ENCODE measurements at places on chromosomes 12 and 14. TPM values are rescaled to one million over a fixed set of nuclear protein-coding genes. Genes with fewer than 3 reads are reported as not detected.

GRCh38 chr12:93568091-93568490, 4.4 kb upstream of the SOCS2 start:
- no peak for DNase-seq

Gene KIF21A
- 7.7 TPM for total RNA-seq

DNA sequence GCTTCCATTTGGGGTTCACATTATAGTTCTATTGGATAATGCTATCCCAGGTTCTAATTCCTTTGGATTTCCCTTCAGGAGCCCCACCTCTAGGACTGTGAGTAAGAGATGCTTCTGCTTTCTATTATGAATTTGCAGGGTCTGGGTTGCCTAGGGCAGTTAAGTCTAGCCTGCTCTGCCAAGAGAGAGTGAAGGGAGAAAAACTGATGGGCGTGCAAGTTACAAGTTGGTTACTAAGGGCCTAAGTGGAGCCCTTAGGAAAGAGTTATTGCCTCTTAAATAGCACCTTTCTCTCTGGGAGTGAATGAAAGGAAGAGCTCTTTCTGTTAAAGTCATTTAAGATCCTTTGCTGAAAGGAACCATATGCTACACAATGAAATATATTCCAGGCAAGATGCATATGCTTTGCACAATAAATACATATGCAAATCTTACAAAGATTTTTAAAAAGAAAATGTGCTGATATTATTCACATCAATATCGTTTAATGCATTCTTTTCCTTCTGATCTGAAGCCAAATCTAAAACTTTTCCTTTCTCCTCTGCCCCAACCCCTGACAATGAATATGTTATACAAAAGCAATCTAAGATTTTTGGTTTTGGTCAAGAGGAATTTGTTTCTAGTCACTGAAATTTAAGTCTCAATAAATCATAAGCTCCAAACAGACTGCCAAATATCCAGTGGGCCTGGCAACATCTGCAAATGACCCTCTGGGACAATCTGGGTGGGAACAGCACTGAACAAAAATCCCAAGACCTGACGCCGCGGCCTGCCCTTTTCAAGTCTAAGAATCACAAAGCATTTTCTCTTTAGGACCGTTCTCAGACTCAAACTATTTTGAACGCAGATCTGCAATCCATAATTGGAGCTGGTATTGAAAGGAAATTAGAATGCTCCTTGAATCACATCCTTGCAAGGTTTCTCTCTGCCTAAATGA, 586.7 kb downstream of the ETNK1 start:
- DNase-seq: no peak

Gene MANSC4
- not detected for total RNA-seq

DNA sequence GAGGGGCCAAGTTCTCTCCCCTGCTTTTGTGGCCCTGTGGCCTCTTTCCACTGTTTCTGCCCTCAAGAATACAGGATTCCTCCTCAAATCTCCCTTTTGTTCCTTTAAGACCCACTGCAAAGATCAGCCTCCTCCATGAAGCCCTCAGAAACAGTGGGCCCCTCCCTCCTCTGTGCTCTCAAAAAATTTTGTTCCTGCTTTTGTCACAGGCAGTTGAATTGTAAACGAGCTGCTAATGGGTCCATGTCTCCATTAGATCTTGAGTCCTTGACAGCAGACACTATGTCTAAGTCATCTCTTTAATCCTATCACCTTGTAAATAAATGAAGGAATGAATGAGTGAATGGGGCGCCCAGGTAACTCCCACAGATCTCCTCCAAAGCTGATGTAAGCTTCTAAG, 175.2 kb downstream of the ESRRB start:
- no peak for DNase-seq

DNA sequence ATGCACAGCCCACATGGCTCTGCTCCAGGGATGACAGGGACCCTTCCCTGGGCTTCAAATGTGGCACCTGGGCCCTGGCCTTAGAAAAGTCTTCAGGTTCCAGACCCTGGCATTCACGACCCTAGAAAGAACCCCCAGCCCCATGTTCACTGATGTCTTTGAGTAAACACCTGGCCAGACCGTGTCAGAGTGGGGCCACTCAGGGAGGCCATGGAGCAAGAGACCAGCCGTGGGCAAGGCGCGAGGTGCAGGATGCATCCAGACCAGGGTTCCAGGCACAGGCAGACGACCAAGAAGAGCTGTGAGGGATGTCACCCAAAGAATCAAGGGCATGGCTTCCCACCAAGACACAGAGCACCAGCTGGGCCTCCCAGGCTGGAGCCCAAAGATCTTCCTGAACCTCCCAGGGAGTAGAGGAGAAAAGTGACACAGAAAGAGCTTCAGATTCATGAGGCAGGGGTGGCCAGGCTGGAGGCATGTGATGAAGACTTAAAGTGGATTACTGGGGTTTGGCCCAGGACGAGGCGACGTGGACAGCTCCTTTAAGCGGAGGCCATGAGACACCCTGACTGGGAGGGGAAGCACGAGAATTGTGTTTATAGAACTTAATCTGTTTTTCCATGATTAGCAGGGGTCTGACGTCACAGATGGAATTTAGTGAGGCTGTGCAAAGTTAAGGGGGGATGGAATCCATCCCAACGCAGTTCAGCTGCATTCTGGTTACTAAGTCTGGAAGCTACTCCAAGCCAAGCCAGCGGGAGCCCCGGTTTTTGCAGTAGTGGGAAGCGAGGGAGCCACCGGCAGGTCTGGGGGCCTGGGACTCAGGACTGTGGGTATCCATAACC, 61.6 kb downstream of the ARL6IP4 start:
- DNase-seq: peak; percentile 57

Gene CCNB1IP1
- 50.9 TPM for total RNA-seq

DNA sequence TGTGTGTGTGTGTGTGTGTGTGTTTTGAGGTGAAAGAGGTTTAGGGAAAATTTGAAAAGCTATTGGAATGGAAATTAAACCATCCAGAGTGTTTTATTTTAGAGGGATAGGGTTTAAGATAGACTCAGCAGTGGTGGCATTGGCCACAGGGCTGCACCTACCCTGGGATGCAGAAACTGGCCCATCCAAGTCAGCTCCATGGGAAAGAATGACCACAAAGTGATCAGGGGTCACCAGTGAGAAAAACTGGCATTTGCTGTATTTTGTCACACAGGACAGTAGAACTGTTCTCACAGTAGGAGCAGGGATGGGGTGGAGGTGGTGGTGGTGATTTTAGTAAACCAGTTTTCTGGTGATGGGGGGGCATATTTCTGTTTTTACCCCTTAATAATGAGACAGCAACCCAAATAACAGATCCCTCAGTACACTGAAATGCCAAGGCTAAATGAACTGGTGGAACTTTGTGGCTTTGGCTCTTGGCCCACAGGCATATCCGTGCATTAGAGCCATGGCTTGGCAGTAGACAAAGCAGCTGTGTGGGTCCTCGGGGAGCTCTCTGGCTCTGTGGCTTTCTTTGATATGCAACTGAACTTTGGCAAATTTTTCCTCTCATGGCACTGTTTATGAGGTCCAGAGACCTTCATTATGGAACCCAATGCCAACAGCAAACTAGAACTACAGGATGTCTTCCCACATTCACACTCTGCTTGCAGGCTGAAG, 348.3 kb downstream of the ZFP36L1 start:
- DNase-seq: no peak

Gene OR4K15
- total RNA-seq: not detected

Gene SLC35F4
- not detected for total RNA-seq

DNA sequence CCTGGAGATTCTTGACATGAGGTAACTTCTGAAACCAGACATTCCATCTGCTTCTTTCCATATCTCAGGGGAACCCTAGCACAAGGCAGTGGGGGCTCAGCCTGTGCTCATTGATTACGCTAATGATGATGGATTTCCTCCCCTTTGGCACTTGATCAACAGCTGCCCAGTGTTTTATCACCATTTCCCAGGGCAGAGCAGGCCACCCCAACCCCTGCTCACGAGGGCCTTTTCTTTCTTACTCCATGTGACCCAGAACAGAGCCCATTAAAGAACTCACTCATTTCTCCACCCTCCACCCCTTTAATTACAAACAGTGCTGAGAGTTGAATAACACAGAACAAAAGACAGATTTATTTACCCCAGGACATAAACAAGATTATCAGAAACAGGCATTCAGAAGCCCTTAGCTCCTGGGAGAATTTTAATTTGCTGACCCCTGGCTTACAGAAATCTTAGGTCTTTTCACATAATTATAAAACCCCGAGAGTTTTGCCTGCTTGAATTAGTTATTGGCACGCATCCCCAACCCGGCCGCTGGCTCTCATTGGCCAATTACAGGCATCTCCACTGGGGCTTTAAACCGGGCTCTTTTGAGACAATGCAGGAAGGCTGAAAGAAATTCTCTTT, 32.0 kb upstream of the CCDC60 start:
- no peak for DNase-seq

DNA sequence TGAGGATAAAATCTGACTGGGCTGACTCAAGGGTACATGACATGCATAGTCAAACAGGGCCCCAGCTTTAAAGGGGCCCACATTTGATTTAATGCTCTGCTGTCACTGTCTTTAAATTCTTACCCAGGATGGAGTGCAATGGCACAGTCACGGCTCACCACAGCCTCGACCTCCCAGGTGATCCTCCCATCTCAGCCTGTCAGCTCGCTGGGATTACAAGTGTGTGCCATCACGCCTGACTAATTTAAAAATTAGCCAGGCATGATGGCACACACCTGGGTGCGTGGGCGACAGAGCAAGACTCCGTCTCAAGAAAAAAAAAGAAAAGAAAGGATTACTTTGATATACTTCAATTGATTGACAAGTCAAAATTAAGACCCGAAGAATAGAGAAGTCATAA, 9.2 kb upstream of the PLBD1 start:
- no peak for DNase-seq

GRCh38 chr14:75299059-75299458, 20.4 kb downstream of the FOS start:
- peak; percentile 73 for DNase-seq

DNA sequence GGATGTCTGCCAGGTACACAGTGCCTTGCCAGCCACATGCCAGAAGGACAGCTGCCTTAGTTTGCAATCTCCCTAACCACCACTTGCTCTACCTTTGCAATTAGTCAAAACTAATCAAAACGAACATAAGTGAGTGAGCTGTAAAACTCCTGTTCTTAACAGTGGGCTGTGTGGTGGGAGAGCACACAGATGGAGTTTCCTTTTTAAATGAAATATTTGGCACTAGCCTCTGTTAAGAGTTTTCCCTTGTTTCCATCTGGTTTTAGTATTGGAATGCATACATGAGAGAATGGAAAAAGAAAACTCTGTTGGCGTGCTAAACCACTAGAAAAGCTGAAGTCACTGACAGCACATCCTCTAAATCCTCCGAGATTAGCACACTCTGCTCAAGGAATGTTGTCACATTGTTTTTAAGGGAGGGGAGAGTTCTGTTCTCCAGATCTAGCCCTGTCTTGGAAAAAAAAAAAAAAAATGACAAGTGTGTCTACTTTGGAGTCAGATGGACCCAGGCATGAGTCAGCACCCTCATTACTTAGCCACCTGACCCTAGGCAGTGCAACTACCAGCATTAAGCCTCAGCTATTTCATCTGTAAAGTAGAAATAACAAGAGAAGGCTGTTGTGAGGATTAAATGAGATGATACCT, 83.9 kb downstream of the STXBP6 start:
- DNase-seq: no peak

All from aorta (tissue), 5 donors.